Posterior cingulate gyrus (tissue), 11 donors: ENCODE measurements at places on chromosomes 12 and 14.
A peak's percentile ranks its signal among the peaks of the same experiment; 100 is the strongest.

DNA sequence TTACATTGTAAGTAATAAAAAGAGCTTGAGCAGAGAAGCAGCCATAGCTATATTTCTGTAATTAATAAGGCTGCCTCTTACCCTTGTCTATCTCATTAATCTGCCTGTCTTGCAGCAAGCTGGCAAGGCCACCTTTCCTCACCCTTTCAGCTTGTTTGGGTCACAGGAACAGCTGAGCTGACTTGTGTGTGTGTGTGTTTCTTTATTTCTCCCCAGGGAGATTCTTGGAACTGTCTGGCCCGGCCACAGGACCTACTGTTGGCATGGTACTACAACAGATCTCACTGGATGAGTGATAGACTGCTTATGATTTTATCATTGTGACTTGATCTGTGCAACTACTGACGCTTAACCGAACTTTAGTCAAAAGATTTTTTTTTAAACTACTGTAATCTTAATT is 213.7 kb downstream of the SLC2A13 start:
- DNase-seq, result no peak

GRCh38 chr14:60396718-60397343 is 89.0 kb downstream of the C14orf39 start:
- DNase-seq, result no peak

DNA sequence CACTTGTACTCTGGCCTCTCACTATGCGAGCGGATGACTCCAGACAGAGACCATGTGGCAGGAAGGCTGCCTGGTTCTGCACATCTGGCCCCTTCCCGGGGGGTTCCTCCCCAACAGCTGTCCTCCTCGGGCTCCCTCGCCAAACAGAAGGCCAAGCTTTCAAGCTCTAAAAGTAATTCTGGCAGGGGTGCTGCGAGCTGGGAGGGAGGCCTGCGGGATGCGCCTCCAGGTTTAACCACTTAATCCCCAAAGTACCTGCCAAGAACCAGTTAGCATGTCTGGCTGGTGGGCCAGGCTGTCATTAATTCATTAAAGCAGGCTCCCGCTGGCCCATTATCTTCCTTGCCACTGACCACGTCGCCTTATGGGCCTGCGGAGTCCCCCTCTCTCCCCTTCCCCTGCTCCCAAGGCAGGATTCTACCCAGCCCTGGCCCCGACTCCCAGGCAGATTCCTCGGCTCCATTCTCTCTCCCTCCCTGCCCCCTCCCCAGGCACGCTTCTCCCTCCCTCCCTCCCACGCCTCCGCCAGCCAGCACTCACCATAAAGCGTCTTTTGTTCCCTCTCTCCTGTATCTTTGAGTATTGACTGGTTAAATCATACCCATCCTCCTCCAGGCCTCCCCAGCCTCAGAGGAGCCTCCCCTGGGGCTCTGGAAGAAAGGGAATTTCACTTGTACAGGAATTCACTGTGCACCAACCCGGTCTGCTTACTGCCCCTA is 4.9 kb downstream of the HRK start:
- DNase-seq, result no peak

- DNase-seq, result no peak
Measured at GRCh38 chr12:45988264-45988663, 2.1 kb downstream of the SCAF11 start.

DNA sequence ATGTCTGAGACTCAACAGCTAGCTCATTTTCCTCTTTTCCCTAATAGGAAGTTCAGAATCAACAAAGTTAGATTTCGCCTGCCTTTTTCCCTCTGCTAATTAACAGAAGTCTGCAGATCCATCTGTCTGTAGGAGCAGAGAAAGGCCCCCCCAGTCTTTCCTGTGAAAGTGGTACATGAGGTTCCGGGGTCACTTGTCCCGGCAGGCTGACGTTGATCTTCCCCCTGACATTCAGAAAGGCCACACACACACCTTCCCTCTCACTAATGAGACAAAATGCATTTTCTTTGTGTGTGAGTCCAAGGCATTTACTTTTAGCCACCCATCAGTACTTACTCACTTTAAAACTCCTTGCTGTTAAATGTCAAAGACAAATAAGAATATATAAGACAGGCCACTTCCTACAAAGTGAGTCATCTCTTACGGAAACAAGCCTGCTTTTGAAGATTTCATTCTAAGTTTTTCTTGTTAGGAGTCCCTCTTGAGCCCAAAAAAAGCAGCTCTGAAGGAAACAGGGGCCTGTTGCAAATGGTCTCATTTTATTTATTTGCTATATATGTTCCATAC is 138.7 kb downstream of the TTC7B start:
- no peak for DNase-seq

- peak; percentile 66 for DNase-seq
Measured at GRCh38 chr12:52206304-52207040, 14.7 kb upstream of the KRT80 start.

DNA sequence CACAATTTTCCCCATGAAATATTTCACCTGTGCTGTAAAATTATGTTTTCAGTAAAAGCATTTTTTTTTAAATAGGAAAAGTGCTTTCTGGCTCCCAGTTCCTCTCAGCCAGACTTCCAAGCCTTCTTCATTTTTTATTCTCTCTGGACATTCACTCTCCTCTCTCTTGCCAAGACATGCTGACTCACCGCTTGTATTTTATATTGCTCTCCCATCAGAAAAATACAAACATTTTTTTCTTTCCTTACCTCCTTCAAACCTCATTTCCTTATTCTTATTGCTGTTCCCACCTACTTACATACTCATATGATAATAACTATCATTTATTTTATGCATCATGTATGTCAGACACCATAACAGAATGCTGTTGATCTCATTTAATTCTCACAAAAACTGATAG is 37.7 kb upstream of the ZNF641 start:
- DNase-seq, result no peak

- DNase-seq, result no peak
Measured at GRCh38 chr12:19916974-19917373, 451.4 kb upstream of the PDE3A start.

DNA sequence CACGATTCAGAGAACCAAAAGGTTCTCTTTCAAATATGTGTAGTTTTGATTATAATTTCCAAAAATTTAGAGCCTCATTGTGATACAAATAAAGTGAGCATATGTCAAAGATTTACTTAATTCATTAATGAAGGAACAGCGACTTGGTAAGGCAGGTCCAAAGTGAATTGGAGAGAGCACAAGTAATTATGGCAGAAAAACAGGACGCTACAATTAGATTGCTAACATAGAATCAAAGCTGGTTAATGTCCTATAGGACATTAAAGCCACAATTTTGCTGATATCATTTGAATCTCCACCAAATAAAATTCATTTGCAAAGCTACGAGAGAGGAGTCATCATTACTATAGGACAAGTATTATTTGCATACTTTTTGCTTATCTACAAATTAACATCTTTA is 164.2 kb downstream of the CCER1 start:
- DNase-seq, result no peak

GRCh38 chr12:119802472-119802871 is 74.6 kb downstream of the CIT start:
- peak; percentile 66 for DNase-seq

DNA sequence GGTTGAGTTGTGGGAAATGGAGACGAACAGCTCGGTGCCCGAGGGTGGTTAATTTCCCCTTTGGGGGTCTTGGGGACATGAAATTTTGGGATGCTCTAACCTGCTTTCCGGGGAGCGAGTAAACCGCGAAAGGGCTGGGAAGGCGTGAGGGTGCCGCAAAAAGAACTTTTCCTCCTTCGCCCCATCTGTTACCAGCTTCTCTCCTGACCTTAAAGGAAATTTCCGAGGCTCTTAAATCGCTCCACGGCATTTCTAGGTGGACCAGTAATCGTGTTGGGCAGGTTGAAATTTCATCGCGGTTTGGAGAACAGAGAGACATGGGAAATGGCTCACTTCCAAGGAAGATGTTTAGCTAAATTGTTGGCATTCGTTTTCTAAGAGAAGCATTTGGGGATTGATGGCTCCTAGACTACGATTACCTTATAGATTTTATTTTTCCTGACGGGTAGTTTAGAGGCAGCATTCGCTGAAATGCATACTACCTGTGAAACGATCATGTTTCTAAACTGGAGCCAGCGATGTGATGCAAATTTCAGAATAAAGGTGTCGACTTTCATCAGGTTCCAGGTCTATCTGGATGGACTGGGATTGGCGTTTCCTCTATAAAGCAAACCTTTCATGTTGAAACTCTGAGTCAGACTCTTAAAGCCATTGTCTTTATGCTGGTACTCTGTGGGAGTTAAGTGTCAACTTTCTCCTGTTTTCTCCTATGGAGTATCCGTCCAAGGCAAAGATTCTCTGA is 414.5 kb downstream of the PCNX1 start:
- no peak for DNase-seq

DNA sequence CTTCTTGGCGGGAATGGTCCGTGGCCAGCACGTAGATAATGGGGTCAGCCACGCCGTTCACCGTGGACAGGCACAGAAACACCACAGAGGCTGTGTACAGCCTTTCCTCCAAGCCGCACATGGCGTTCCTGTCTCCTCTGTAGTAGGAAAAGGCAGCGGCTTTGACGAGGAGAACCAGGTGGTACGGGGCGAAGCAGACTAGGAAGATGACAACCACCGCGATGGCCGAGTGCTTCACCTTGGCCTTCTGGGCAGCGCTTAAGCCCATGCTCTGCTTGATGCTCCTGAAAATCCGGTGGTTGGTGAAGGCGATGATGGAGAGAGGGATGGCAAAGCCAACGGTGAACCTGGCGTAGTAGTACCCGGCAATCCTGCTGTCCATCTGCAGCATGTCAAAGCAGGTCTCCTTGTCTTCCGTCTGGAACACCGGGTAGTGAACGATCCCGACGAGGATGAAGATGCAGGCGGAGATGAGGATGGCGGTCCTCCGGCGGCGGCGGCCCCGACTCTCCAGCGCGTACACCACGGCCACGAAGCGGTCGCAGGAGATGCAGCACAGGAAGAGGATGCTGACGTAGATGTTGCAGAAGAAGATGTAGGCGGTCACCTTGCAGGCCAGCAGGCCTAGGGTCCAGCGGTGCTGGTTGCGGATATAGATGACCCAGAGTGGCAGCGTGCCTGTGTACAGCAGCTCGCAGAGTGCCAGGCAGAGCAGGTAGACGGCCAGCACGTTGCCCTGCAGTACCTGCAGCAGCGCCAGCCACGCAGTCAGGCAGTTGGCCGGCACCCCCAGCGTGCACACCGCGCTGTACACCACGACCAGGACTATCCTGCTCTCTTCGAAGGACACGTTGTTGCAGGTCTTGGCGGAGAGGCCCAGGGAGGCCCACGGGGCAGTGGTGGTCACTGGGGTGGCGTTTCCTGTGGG is 13.8 kb downstream of the GPR132 start:
- no peak for DNase-seq

DNA sequence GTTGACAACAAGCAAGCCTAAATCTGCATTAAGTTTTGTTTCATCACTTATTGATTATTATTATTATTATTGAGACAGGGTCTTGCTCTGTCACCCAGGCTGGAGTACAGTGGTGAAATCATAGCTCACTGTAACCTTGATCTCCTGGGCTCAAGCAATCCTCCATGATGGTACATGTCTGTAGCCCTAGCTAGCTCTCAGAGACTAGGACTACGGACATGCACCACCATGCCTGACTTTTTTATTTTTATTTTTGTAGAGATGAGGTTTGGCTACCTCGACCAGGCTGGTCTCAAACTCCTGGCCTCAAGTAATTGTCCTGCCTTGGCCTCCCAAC is 35.7 kb upstream of the STK38L start:
- DNase-seq, result no peak

GRCh38 chr12:82057770-82058169 is 298.6 kb upstream of the PPFIA2 start:
- no peak for DNase-seq

DNA sequence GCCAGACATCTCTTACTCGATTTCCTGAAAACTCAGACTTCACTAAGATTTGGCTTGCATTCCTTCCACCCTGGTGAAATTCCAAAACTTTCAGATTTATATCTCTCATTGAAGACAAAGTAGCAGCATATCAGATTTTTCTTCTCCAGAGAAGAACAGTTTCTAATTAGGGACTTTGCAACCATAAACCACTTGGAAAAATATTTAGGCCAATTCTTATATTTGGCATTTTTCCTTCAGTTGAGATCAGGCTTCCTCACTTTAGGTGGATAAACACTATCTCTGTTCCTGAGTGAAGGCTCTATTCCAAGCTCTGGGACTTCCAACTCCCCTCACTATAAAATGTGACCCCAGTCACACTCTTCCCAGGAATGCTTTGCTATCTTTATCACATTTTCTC is 1434.3 kb upstream of the FLRT2 start:
- DNase-seq, result no peak

DNA sequence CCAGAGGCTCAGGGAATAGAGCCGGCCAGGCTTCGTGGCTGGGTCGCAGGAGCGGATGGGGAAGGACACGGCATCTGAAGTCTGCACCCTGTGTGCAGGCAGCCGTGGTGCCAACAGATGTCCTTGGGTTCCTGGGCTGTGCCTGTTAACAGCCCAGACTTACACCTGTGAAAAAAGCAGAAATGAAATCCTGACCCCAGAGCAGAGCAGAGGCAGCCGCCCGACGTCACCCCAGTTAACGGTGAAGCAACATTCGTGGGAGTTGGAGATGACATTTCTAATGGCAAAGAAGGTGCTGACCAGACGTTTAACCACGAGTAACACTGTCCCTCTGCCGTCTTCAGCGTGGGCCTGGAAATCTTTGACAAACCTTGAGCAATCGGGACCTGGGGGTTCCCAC is 200.3 kb upstream of the DIO3 start:
- peak; percentile 61 for DNase-seq

- DNase-seq, result no peak
Measured at GRCh38 chr14:74402401-74403251, 23.4 kb downstream of the SYNDIG1L start.

DNA sequence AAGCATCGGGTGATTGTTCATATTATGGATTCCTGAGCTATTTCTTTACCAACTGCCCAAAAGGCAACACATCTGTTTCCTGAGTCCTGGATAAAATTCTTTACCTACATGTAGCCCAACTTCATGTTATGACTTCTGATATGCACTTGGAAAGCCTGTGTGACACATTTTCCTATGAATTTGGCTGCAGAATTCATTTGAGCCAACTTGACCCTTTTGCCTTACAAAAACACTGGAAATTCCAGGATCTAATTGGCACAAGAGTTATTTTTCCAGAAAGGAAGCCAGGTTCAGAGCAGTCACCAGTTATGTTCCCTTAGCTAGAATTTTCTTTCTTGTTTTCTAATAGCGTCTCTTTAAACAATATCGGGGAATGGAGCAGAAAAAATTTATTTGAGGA is 202.5 kb upstream of the LRIG3 start:
- no peak for DNase-seq

GRCh38 chr12:49538510-49539403 is at the start of gene KCNH3:
KCNH3 (plus strand) TSS chr12:49539030; CDS start chr12:49539417, 387 bp downstream.
- peak; percentile 95 for DNase-seq

- DNase-seq, result no peak
Measured at GRCh38 chr14:58562141-58562540, 75.6 kb upstream of the DACT1 start.

DNA sequence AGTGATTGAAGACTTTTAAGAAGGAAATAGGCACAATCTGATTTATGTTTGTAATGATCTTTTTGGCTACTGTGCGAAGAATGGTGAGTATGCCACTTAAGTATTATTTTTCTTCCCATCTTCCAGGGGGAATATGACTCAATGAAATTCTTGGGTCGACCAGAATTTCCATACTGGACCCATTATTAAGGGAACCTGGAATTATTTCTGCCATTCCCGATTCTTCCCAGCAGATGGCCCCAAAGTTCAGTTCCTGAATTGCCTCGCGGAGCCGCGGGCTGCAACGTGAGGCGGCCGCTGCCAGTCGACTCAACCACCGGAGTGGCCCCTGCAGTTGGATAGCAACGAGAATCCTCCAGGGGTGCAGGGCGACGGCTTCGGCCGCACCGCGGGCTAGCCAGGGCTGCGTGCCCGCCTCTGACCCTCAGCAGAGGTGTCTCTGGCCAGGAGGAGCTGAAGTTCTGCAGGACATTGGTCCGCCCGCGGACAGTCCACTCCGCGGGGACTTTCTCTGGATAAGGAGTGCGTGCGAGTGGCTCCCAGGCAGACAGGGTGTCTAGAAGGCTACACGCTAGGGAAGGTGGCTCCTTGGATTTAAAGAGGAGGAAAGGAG is 628 bp upstream of the TSHR start:
- peak; percentile 57 for DNase-seq
